ENCODE measurements at places on chromosomes 5 and 9.

- no peak for DNase-seq
These were observed 1.6 kb downstream of the FABP6 start for GRCh38 chr5:160230686-160231527.

DNA sequence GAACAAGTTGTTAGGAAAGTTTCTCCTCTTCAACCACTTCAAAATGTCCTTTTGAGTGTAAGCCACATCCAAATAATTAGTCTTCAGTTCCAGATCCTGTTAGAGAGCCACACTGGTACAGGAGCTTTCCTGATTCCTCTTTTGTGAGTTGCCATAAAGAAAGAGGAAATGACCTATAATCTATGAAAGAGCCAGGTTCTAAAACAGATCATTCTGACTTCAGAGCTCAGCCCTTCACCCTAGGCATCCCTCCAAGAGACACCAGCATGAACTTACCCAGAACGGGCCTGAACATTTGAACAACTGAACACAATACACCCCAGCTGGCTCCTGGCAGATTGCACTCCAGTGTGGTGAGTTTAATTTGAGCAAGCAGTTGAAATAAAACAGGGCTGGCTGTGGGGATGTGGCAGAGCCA lies 25.7 kb downstream of the SLC1A1 start:
- no peak for DNase-seq

- DNase-seq: no peak
These were observed 243.8 kb upstream of the IRX1 start for GRCh38 chr5:3351581-3352442.

- DNase-seq: peak; percentile 86
These were observed 49.7 kb upstream of the NKD2 start for GRCh38 chr5:958701-959571.

DNA sequence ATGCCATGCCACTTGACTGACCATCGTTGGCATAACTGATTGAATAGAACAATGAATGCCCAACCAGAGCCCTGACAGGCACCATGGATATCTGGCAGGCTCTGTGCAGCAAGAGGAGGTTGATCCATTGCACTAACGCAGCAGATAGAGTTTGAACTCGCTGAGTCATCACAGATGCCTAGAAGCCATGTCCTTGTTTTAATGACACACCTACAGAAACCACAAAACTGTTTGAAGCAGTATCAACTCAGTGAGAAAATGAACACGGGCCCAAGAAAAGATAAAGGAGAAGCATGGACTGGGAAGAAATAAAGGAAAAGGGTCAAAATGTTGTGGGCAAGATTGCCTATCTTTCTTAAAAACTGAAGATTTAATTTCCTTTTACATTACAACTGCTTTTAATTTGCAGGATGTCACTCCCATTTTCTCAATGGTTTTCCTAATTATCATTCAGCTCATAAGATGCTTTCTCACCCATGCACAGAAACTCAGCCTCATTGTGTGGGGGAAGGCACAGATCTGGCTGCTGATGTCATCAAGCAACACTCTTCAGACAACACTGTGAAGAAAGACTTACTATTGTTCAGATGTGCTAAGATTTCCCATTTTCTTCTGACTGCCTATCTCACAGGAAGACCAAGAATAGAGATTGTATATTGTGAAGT lies 129.0 kb downstream of the PIK3R1 start:
- peak; percentile 24 for DNase-seq

GRCh38 chr5:122719991-122720746 lies 54.7 kb upstream of the SNX2 start:
- no peak for DNase-seq

DNA sequence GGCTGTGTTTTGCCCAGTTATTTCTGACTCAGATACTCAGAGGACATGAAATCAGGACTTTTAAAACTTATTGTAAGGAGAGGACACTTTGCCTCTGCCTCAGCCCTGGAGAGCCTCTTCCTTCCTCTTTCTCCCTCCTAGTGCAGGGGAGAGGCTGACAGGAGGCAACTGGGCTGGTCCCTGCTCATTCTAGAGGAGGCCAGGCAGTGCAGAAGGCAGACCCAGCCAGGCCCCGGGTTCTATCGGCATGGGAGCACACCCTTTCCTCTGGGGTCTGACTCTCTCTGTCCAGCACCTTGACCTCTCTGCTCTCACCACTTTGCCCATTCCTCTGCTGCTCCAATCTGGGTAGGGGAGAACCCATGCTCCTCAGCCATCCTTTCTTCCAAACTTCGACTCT lies 16.0 kb upstream of the SMIM32 start:
- no peak for DNase-seq

GRCh38 chr9:134689321-134690181 lies 47.9 kb downstream of the COL5A1 start:
- DNase-seq: peak; percentile 69

DNA sequence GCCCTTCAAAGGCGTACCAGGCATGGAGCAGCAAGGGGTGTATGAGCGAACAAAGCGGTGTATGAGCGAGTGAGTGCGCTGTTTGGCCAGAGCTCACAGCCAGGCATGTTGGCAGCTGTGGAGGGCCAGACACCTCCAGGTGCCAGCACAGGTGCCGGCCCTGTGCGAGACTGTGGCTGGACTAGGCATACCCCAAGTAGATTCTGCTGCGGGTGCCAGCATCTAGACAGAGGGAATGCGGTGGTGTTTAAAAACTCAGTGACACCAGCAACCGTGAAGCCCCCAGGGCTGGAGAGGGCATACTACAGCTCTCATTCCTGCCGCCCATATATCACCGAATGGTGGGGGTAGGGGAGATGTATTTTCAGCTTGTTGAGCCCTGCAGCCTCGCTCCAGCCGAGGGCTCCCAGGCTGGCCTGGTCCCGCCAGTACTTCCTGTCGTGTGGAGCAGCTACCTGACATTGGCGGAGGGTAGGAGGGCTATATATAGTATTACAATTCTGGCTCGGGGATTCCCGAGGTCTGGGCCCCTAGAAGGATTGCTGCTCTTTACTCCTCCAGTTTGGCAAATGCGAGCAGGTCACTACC lies 1829.6 kb upstream of the NUDT12 start:
- no peak for DNase-seq

DNA sequence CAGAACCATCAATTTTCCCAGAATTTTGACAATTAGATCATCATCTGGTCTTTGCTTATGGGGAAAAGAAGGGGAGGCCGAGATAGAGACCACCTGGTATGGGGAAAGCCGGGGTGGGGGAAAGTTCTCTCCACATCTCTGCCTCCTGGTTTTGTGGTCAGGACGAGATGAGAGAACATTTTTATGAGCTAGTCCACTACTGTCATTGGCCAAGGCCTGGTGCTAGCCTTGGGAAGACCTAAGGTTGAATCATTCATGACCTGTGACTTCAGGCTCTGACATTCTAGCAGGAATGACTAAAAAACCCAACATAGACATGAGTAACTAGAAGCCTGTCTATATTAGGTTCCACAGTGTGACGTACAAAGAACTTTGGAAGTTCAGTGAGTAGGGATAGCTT lies 135.2 kb downstream of the PTTG1 start:
- no peak for DNase-seq

DNA sequence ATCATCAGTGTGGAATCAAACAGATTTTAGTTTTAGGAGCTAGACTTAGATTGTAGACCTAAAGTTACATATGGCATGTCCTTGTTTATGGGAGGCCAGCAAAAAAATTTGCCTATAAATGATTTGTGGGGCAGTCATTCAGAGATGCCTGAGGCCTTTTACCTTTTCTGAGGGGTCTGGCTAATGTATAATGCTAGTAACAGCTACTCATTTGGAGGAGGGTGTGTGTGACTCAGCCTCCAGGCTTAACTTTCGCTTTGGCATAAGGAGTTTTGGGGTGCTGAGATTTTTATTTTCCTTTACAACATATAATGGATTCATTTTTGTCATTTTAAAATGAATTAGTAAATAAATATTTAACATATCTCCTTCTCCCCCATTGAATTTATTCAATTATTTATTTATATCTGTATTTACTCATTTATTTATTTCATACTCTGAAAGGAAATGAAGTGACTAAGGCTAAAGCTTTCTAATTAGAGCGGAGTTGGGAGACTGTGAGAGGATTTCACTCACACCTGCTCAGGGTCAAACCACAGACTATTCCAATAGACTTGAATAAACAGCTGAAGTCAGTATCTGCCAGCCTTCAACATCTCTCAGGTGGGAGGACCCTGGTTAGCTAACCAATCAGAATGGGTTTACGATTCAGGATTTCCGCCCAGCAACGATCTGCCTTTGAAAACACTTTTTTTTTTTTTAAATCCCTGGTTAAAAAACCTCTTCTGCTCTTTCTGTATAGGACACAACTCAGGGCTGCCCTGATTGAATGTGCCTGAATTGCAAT lies 487.5 kb upstream of the SGCD start:
- DNase-seq: no peak

DNA sequence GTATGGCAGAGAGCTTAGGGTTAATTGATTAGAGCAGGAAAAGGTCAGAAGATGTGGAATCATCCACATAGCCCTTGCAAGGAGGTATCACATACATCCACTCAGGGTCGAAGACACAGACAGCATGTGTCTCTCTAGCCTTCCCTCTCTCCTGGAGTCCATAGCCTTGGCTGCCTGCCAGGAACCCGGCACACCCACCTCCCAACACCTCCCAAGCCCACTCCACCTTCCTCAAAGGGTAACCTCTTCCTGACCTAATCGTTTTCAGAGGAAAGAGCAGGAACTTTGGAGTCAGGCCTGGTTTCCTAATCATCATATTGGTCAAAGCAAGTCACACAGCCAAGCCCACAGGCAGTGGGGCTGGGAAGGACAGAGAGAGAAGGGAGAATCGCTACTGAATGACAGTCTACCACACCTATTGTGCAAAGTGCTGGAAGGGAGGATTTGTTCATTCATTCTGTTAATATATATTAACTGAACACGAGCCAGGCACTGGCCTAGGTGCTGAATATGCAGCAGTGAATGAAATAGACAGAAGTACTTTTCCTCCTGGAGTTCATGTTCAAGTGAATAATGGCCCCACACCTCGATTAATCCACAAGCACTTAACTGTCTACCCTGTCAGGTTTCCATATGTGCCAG lies 107.8 kb downstream of the KCNIP1 start:
- no peak for DNase-seq

DNA sequence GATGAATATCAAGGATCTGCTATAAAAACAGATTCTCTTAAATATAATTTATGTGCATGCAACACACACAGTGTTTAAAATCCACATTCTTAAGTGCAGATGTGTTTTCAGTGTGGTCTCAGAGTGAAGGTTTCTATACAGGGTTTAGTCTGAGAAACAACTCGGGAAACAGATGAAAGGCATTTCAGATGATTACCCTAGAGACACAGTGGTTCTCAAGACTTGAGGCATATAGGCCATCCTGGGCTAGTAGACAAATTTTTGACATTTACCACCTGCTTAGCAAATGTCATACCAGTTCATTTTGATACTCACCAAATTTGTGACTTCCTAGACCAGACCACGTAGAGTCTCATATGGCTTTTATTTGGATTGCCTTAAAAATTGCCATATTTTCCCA lies 216.5 kb downstream of the ARL15 start:
- DNase-seq: no peak

- no peak for DNase-seq
These were observed 13.2 kb downstream of the NINJ1 start for GRCh38 chr9:93120846-93121315.

DNA sequence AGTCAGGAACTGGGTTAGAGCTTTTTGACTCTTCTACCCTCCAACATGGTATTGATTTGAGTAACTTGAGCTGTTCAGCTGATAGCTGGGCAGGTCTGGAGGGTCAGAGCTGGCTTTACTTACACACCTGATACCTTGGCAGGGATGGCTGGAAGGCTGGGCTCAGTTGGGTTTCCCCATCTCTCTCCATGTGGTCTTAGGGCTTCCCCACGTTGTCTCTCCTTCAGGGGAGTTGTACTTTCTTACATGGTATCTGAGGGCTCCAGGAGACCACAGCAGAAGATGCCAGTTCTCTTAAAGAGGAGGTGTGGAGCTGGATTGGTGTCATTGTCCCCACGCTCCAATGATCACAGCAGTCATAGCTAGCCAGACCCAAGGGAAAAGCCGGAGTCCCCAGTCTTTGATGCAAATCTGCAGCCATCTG lies 25.6 kb downstream of the ISOC1 start:
- DNase-seq: no peak

GRCh38 chr5:30809933-30810332 lies 383.6 kb upstream of the CDH6 start:
- DNase-seq: no peak

GRCh38 chr5:152736906-152737305 lies 331.8 kb upstream of the NMUR2 start:
- no peak for DNase-seq

DNA sequence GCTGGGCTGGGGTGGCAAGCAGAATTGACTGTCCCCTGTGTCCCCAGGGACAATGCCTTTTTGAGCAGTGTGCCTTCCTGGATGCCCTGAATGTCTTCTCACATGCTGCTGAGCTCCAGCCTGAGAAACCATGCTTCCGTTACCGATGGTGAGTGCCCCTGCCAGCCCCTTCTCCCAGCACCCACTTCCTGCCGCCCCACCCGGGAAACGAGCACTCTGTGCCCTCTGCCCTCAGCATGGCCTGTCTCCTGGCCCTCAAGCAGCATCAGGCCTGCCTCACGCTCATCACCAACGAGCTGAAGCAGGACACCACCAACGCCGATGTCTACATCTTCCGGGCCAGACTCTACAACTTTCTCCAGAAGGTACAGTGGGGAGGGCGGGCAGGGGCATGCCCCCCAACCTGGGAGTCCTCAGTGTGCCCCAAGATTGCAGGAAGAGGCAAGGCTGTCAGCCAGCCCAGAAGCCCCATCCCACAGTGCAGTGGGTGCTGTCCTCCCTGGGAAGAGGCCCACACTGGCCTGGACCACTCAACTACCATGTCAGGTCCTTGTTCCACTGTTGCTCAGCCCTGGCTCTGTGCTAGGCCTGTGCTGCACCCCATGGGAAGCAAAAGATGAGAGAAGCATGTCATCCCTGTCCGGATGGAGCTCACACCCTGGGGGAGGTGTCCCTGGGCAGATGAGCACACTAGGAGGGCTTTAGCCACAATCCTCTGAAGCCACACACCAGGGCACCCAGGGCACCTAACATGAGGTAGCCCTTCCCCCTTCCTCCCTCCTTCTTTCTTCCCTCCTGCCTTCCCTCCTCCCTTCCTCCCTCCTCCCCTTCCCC lies 4.4 kb downstream of the TTC16 start:
- DNase-seq: no peak

DNA sequence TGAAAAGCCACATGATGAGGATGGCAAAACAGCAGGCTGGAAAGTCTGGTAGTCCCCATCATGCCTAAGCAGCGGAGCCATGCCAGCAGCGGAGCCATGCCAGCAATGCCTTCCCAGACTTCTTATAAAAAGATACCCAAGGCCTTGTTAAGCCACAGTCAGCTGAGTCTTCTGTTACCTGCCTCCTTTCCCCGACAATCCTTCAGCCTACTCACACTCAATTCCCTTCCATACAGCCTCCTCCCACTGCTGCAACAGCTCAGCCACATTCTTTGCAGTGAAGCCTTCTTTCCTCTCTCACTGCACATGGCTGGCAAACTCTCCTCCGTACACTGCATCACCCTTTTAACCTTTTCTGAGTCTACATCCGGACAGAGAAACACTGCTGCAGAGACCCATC lies 114.9 kb downstream of the AUH start:
- DNase-seq: peak; percentile 92

DNA sequence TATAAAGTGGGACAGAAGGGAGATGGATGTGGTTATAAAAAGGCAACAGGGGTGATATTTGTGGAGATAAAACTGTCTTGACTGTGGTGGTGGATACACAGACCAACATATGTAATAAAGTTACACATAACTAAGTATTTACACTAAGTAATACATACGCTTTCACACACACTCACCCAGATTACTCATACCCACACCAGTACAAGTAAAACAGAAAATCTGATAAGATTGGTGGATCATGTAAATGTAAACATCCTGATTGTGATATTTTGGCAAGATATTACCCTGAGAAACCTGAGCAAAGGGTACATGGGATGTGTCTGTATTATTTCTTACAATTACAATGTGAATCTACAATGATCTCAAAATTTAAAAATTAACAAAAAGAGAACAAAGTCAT lies 53.3 kb upstream of the SLIT3 start:
- DNase-seq: no peak

Measured in posterior cingulate gyrus (tissue), 11 donors.